ENCODE measurements at places on chromosomes 7 and 10. TPM values are rescaled to one million over a fixed set of nuclear protein-coding genes. Genes with fewer than 3 reads are reported as not detected.

DNA sequence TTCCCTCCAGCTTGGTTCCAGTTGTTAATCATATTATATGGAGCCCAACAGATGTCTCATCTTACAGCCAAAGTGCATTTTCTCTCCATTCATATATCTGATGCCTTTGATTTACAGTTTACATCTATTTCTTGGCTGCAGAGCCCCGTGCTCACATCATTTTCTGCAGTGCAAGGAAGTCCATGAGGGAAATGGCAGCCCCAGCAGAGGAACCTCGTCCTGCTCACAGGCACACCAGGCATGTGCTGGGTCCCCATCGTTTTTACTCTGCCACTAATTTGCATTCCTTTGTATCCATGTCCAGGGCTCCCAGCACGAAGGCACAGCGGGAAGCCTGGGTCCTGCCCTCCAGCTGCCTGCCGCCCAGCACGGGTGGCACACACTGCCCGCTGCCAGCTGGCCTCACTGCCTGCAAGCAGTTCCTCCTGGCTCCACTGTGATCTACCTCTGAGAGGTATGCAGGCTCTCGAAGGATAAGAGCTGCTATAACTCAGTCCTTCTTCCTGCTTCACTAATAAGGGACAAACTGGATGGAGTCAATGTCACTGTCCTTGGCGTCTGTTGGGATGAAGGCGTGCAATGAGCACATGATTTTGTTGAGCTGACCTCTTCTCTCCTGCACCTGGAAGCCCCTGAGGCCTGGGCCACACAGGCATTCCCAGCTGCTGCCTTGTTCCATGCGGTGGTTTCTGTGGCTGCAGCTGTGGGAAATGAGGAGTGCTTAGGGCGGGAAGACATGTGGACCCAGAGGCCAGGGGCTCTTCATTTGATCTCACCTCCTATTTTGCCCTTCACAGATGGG lies 583.6 kb upstream of the MGMT start:
- DNase-seq = no peak

DNA sequence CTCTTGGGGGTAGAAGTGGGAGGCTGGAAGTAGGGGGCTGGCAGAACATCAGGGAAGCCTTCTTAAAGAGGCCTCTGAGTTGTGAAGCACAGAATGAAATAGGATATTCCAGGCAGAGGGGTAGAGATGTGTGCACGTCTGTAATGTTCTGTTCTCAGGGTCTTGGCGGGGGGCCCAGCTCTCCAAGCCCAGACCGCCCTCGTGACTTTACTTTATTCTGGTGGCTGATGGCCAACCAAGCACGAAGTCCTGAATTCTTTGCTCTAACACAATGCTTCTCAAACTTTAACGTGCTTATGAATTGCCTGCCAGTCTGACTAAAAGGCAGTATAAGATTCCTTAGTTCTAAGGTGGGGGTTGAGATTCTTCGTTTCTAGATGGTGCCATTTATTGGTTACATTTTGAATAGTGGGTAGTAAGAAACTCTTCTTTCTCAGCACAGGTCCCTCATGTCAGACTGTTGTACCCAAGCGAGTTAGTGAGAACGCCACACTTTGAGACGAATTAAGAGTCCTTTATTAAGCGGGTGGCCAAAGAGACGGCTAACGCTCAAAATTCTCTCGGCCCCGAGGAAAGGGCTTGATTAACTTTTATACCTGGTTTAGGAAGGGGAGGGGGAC lies 8.2 kb downstream of the PRXL2A start:
- DNase-seq = no peak

DNA sequence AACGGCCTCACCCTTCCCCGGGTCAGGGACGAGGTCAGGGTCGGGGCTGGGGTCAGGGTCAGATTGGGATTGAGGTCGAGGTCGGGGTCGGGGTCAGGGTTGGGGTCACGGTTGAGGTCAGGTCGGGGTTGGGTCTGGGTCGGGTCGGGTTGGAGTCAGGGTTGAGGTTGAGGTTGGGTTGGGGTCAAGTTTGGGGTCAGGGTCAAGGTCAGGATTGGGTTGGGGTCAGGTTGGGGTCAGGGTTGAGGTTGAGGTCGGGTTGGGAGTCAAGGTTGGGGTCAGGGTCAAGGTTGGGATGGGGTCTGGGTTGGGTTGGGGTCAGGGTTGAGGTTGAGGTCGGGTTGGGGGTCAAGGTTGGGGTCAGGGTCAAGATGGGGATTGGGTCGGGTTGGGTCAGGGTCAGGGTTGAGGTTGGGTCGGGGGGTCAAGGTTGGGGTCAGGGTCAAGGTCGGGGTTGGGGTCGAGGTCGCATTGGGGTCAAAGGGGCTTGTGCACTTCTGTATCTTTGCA lies 131.4 kb downstream of the VIPR2 start:
- DNase-seq = peak; percentile 10

GRCh38 chr10:119521443-119522204 lies 20.9 kb downstream of the RGS10 start:
- DNase-seq = no peak

Gene CUBN
- 0.32 TPM for total RNA-seq

DNA sequence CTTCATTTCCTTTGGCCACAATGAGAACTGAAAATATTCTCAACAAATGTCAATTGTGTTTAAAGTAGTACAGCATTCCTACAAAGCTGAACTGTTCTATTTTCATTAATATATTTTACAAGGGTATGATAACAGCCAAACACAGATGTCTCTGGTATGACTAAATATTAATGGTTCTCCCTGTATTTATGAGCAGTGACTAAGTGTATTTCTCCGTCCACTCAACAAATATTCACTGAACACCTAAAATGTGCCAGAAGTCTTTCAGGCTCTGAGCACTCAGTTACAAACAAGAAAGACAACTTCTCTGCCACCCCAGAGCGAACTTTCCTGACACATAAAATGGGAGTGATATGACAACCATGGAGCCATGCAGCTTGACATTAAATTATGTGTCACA lies 135.6 kb downstream of the VPS41 start:
- DNase-seq = no peak

GRCh38 chr7:45089341-45089891 lies 647 bp upstream of the NACAD start:
- DNase-seq = peak; percentile 96

GRCh38 chr7:22632674-22633073 lies 94.3 kb upstream of the IL6 start:
- no peak for DNase-seq

Gene NUTM2E
- total RNA-seq = 0.86 TPM

DNA sequence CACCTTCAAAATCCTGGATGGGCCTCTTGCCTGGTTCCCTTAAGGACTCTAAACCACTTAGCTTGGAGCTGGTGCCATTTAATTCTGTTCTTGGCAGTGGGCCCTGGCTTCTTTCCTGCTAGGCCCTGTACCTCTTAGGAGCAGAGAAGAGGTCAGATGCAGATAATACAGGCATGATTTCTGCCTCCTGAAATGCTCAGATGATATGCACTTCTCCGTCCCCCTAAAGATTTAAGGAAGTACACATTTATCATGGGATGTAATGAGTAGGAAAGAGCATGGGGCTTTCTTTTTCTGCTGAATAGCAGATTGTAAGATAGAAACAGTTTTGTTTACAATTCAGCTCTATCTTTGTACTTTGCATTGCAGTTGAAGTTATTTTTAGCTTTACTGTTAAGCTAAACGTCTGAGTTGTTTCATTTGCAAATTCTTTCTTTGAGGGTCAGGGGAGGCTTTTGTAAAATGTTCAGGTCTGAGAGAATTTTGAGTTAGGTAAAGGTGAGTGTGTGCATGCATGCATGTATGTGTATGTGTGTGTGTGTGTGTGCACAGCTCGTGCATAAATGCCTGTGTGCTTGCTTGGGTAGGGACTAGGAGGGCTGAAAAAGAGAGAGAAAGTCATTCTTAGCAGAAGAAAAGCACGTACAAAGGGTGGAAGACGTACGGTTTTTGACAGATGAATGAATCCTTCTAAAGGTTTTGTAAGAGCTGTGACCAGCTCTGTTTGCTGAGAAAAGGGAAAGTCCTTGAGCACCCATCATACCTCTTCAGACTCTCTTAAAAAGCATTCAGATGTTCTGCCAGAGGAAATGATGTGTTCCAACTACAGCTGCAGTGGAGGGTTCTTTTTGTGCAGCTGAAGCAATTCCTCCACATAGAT lies 364.2 kb downstream of the AUTS2 start:
- DNase-seq = no peak

DNA sequence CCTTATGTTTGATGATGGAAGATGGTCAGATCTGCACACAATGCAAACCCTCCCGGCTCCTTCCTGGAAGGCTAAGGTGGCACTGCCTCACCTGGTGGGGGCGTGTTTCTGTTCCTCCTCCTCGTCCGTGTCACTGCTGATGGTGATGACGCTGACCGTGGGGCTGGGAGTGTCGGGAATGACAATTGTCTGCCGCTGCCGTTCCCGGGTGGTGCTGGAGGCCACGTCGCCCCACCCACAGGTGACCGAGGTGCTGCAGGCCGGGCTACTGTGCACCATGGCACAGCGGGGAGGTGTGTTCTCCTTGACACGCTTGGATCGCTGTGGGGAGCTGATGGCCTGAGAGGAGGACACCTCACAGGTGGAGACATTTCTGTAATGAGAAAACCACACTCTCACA lies 73.1 kb downstream of the CLEC2L start:
- no peak for DNase-seq

DNA sequence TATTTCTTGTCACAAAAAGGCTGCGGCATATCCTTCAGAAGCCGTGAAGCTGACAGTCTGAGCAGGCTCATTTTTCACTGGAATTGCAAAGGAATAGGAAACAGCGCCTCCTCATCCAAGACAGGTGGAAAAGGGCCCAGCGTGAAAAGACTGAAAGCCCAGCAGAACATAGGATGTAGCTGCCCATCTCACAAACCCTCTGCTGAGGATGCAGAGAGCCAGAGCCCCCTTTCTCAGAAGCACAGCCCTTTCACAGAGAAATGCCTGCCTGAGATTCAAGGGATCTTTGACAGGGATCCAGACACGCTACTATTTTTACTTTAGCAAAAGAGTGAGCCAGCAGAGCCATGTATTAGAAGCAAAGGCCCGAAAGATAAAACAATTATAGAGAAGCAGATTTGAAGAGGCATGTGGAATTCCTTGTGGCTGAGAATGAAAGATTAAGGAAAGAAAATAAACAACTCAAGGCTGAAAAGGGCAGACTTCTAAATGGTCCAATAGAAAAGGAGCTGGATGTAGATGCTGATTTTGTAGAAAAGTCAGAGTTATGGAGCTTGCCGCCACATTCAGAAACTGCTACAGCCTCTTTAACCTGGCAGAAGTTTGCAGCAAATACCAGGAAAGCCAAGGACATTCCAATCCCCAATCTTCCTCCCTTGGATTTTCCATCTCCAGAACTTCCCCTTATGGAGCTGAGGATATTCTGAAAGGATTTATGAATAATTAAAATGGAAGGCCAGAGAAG lies 36.9 kb downstream of the GDI2 start:
- no peak for DNase-seq

Gene TAS2R3
- total RNA-seq = 1.6 TPM

Gene TMEM248
- 62.6 TPM for total RNA-seq

DNA sequence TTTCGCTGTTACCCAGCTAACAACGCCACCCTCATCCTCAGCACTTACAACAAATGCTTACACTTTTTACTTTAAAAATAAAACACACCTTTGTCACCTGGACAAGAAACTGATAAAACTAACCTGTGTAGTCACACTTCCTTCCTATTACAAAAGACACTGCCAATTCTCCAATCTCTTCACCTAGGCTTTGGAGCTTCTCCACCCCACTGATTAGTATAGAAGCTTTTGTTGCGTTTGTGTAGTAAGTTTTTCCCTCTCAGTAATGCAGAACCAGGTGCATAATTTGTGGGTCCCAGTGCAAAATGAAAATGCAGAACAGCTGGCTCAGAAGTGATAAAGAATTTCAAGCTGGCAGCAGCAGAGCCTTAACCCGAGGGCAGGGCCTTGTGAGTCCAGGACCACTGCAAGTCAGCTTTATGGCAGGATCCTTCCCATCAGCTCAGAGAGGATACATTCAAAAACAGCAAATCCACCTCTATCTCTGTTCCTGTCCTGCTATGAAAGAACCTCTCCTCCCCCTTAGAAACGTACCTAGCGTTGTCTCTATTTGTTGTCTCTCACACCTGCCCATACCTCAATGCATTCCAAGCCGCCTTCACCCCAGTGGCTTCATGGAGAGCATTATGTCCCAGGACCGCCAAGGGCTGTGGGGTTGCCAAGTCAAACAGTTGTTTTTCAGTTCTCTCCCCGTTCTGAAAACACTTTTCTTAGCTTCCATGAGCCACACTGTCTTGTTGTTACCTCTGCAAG lies 40.3 kb upstream of the EGFR start:
- no peak for DNase-seq

GRCh38 chr7:20558963-20559716 lies 56.3 kb upstream of the ABCB5 start:
- no peak for DNase-seq

Gene PLAU
- 0.59 TPM for total RNA-seq

Gene EGR2
- total RNA-seq = 0.37 TPM

Gene TCAF2
- total RNA-seq = 0.78 TPM

Gene SPAG6
- total RNA-seq = not detected

DNA sequence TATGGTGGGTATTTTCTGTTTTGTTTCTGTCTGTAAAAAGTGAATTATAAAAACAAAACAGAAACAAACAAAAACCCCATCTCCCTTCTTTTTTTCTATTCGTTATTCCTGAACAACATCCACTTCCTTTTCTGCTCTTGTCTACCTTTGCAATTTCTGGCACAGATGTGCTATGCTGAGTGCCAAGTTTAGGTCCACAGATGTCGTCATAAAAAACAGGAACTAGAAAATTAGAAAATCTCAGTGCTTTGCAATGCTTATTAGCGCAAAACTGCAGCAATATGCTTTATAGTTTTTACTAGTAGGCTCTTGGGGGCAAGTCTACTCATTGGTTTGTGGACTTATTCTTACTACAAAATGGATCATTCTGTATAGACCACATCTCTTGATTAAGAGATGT lies 94.2 kb upstream of the PRKCQ start:
- no peak for DNase-seq

Gene NPSR1
- total RNA-seq = not detected

DNA sequence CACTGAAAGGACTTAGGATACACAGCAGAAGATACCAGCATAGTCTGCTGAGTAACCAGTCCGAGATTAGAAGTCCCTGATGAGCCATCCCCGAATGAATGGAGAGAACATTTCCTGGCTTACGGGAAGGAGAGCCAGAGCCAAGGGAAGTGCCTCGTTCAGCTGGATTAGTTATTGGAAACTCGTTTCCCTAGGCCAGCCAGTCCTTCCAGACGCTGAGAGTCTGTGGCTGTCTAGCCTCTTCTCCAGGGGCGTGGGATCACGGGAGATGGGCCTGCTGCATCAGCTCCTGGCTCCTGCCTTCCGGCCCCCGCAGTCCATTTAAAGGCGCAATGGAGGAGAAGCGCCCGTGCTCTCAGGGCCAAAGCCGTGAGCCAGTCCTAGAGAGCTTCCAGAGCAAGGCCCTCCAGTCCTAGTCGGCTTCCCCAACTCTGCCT lies 712.8 kb downstream of the PARD3 start:
- DNase-seq = no peak

- DNase-seq = no peak
Observed at GRCh38 chr7:27746978-27747377, 7.0 kb downstream of the TAX1BP1 start.

Gene SLC29A3
- 7.8 TPM for total RNA-seq

DNA sequence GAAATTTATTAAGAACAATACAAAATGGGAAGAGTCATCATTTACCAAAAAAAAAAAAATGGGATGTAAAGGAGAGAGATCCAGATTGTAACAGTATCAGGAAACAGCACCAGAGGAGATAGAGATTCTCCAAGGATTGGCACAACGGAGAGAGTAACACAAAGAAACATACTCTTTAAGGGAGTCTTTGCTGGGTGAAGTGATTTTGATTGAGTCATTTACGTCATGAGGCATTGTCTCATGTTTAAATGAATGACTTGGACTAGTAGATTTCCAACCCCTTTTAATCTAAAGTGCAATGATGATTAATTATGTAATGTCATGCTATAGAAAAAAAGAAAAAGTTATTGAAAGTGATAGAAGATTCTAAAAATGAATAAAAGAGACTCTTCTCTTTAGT lies 68.8 kb downstream of the ITGB8 start:
- no peak for DNase-seq

Data from glutamatergic neuron (in vitro differentiated cells).